IPS DF 19.7 (cell line): ENCODE measurements at places on chromosomes 11 and 22.

GRCh38 chr11:36567694-36568093 lies at the start of gene RAG1:
Gene RAG1, plus strand, starts transcription at chr11:36568007. Its CDS starts 5,298 bp downstream, at chr11:36573305.
- no peak for DNase-seq

DNA sequence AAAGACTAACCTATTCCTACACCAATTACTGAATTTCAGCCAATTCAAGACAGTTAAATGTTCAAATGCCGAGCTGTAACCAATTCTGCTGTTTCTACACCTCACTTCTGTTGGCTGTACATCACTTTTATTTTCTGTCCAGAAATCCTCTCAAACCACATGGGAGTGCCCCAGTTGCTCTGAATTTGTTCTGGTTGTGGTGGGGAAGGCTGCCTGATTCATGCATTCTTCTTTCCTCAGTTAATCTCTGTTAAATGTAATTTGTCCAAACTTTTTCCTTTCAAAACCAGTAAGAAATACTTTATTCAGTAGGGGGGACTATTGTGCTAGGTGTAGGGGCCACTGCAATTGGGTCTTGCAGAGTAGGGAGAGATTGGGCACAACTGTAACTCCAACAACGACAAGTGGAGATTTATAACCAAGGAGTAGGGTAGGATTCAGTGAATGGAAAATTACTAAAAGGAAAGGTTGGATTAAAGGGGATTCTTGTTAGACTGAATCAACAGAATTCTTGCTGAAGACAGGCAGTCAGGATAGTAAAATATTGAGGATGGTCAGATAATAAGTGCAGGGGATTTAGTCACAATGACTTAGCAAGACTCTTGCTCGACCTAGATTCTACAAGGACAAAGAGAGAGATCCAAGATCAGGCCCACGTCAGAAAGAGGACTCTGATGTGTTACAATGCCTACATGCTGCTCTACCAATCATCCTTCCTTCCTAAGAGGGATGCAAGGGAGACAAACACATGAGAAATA lies 593.5 kb upstream of the FAT3 start:
- DNase-seq = no peak

DNA sequence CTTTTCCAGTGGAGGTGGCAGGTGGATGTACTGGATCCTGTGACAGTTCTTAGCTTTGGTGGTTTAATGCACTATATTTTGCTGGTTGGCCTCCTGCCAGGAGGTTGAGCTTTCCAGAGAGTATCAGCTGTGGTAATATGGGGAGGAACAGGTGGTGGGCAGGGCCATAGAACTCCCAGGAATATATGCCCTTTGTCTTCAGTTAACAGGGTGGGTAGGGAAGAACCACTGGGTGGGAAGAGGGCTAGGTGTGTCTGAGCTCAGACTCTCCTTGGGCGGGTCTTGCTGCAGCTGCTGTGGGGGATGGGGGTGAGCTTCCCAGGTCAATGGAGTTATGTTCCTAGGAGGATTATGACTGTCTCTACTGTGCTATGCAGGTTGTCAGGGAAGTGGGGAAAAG lies 203.8 kb downstream of the DLG2 start:
- no peak for DNase-seq

- no peak for DNase-seq
Observed at GRCh38 chr11:106828976-106829375, 189.3 kb downstream of the GUCY1A2 start.

- DNase-seq = no peak
Observed at GRCh38 chr11:63613517-63614135, 607 bp downstream of the PLAAT3 start.

- DNase-seq = no peak
Observed at GRCh38 chr22:19903031-19903430, 38.5 kb upstream of the COMT start.

- DNase-seq = no peak
Observed at GRCh38 chr11:127071606-127072005, 71.0 kb upstream of the KIRREL3 start.

DNA sequence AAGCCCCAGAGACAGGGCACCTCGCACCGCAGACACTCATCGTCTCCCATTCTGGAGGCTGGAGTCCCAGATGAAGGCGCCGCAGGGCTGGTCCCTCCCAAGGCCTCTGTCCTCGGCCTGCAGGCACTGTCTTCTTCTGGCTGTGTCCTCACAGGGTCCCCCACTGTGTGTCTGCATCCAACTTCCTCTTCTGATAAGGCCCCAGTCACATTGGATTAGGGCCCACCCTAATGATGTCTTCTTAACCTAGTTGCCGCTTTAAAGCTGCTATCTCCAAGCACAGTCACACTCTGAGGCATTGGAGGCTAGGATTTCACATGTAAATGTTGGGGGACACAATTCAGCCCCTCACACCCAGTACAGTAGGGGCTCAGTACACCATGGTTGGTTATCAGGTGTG lies 48.9 kb downstream of the DHCR7 start:
- DNase-seq = no peak

DNA sequence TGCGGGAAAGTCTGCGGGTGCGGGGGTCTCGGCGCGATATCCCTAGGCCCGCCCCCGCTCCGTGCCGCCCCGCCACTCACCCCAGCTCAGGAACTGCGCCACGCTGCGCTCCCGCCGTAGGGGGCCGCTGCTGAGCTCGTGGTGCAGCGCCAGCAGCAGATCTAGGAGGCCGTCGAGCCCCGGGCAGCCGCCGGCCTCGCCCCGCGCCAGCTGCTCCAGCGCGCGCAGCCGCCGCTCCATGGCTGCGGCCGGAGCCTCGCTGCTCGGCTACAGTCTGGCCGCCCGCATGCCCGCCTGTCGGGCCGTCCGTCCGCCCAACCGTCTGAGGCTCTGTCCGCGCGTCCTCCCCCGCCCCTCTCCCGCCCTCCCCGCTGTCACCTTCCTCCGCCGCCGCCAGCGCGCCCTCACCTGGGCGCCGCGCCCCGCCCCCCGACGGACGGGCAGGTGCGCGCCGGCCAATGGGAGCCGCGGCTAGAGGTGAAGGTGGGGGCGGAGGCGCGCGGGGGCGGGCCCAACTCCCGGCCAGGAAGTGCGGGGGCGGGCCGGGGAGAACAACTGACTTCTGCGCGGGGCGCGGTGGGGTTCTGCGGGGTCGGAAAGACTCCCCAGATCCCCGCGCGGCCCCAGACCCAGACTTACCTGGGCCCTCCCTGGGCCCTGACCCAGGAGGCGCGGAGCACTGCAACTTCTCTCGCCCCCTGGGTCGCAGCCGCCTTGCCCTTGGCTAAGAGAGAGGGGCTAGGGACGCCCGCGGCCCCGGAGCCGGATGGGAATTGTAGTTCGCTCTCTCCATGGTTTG lies at the start of gene CDC42BPG:
Gene CDC42BPG (minus strand): TSS at position 324 of the 799 bp plus-strand sequence. CDS start 84 bp downstream, at position 240.
- no peak for DNase-seq

- no peak for DNase-seq
Observed at GRCh38 chr11:47669856-47670255, 27.5 kb upstream of the MTCH2 start.

DNA sequence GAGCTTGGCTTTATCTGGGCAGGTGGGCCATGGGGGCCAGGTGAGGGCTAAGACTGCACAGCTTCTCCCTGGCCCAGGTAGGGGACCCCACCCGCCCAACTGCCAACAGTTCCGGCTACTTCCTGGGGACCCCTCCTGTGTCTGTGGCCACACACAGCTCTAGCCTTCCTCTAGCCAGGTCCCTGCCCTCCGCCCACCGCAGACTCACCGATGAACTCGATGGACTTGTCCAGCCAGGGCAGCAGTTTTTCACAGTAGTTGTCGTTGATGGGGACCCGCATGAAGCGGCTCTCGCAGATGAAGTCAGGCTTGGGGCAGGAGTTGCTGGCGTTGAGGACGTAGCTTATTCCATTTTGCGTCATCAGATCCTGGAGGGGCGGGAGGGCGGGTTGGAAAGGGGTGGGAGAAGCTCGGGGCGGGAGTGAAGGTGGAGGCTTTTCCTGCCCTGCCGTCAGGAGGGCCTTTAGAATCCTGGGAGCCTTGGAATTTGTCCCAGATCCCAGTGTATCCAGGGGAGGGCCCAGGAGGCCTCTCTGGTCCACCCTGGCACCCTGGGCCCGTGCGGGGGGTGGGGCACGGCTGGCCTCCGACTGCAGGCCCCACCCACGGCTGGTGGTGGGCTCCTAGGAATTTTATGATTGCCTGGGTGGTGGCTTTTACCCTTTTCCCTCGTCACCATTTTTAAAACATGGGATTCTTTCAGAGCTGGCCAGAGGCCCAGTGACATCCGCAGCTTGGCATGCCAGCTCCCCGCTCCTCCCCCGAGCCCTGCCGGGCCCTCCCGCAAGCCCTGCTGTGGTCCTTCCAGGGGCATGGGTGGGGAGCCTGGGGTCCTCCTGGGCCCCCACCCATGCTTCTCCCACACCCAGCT lies 13.9 kb downstream of the DUSP8 start:
- no peak for DNase-seq

DNA sequence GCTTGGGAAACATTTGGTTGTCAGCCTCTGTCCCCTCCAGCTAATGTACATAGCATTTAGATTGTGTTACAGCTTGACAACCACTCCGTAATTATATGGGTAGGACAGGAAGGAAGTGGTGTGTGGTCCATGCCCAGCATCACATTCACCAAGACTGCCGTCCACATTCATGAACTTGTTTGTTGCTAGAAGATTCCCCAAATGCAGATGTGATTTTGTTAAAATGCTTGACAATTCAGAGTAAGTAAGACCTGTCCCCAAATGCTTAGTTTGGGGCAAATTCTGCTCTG lies 1482.7 kb downstream of the TBC1D22A start:
- DNase-seq = no peak

- DNase-seq = no peak
Observed at GRCh38 chr11:81892770-81893635, 840.7 kb downstream of the FAM181B start.

DNA sequence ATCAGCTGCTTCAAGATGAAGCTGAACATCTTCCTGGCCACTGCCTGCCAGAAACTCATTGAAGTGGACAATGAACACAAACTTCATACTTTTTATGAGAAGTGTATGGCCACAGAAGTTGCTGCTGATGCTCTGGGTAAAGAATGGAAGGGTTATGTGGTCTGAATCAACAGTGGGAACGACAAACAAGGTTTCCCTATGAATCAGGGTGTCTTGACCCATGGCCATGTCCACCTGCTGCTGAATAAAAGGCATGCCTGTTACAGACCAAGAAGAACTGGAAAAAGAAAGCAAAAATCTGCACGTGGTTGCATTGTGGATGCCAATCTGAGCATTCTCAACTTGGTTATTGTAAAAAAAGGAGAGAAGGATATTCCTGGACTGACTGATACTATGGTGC lies 22.2 kb upstream of the BIRC3 start:
- no peak for DNase-seq

- DNase-seq = no peak
Observed at GRCh38 chr11:114162719-114163123, 103.2 kb downstream of the ZBTB16 start.

DNA sequence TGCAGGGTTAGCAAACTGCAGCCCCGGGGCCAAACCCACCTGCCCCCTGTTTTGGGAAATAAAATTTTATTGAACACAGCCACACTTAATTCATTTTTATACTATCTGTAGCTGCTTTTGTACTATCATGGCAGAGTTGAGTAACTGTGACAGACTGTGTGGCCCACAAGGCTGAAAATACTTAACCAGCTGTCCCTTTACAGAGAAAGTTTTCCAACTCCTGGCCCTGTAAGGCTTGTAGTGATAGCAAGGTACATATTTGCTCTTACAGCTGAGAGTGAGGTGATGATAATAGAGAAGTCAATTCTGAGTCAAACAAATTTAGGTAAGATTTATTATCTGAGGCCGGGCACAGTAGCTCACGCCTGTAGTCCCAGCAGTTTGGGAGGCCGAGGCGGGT lies 87.4 kb upstream of the SLC6A5 start:
- DNase-seq = no peak

DNA sequence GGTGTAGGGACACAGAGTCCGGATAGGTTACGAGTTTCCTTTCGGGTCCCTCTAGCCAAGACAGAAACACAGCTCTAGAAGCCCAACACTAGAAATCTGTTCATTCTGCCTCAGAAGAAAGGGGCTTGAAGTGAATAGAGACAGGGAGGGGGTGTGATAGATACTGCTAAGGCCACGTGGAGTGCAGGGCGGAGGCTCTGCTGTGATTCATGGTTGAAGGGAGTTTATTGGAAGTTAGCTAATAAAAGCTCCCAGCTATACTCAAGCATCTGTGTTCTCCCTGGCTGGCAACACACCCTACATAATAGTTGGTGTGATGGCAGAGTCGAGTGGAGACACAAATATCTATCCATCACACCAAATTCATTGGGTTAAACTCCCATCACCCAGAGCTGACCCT lies 337.4 kb downstream of the CADM1 start:
- no peak for DNase-seq

DNA sequence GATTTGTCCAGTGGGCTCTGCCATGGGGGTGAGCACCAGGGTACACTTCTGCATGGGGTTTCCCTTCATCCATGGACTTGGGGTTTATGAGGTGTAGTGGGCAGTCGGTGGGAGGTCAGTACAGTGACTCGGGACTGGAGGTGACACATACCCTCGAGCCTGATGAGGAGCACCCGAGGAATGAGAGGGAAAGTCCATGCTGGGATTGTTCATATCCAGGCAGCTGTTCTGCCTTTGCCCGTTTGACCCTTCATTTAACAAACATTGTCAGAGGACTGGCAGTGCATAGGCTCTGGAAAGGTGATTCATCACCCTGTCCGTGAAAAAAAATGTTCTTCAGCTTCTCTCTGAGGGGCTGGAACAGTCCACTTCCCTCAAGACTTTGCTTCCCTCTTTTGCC lies 2.7 kb downstream of the NAV2 start:
- DNase-seq = no peak

DNA sequence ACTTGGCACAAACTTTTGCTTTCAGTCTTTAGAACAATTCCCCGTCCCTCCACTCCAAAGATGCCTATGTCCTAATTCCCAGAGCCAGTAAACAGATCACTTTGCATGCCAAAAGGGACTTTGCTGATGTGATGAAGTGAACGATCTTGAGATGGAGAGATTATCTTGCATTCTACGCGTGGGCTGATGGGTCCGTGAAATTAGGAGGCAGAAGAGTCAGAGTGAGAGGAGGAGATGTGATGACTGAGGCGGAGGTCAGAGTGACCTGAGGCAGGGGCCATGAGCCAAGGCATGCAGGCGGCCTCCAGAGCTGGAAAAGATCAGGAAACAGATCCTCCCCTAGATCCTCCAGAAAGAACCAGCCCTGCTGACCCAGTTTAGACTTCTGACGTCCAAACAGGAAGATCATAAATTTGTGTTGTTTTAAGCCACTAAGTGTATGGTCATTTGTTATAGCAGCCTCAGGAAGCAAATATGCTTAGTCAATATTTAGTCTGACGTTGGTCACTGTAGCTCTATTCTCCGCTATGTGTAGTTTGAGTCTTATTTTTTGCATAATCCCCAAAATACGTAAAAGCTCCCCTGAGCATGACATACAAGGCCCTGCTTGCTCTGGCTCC lies 76.0 kb upstream of the TIMP3 start:
- no peak for DNase-seq

DNA sequence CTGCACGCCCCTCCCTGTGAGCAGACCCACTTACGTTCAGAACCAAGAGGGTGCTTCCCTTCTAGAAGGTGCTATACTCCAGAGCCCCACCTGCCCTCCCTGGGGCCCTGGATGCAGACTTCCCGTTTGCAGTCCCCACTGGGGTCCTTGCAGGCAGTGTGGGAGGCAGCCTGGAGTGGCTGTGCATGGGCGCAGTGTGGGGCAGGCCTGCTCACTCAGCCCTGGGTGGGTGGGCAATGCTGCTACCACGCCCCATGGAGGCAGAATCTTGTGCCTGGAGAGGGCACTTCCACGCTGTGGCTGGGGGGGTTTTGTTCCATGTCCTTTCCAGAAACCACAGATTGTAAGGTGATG lies 116.2 kb downstream of the KCNQ1OT1 start:
- DNase-seq = no peak
